CD4-positive, alpha-beta T cell treated with Interleukin-2 at 100 ng/mL for 4 hours (primary cell): ENCODE measurements at places on chromosomes 2 and 18.

- peak; percentile 27 for DNase-seq
Observed at GRCh38 chr18:35143622-35144596, 96.9 kb upstream of the ZNF397 start.

- no peak for DNase-seq
Observed at GRCh38 chr2:196130039-196130825, 41.1 kb downstream of the STK17B start.

GRCh38 chr2:171069286-171069956 is 91.3 kb downstream of the TLK1 start:
- no peak for DNase-seq

DNA sequence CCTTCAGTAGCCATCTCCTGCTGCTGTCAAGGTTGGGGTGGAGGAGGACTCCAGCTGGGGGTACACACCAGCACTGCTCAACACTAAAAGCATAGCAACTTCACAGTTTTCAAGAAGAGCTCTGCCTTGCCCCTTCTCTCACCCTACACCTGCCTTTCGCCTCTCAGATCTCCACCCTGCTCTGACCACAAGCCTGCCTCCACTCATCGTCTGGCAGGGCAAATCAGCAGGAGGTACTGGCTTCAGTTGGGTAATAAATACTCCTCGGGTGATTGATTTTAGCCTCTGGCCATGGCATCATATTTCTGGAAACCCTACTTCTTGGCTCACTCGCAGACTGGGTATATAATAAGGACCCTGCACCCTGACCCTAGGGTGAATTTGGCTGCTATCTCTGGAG is 3.1 kb upstream of the PRKAG3 start:
- DNase-seq, result no peak

DNA sequence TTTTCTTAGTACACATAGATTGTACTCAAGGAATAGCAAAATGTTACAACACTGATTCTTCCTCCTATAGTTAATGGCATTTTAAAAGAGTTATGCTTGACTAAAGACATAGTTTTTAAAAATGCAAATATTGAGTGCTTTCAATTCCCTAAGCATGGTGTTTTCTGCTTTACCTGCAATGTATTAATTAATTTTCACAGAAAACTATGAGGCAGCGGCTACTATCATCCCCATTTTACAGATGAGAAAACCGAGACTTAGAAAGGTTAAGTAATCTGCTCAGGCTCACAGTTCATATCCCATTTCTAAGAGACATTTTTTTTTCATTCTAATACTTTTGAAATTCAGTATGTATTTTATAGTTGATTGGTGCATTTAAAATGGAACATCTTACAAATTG is 38.0 kb downstream of the BMP10 start:
- DNase-seq, result no peak

DNA sequence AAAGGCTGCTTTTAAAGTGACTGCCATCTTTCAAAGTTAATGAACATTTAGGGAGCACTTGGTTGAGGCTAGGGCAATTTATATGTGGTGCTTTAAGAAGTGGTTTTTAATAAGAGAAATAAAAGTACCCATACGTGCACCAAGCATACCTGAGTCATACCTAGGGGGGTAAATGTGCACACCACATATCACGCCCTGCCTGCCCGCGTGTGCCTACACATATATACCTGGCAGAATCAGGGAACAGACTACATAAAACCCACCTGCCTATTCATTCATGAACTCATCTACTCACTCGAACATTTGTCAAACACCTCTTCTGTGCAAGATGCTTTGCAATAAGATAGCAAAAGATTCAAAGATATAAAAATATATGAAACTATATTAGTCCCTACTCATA is 69.3 kb upstream of the TMEM200C start:
- no peak for DNase-seq

- no peak for DNase-seq
Observed at GRCh38 chr2:211494536-211494935, 938.1 kb downstream of the CPS1 start.

GRCh38 chr2:94956797-94957391 is 68.6 kb upstream of the MAL start:
- peak; percentile 40 for DNase-seq

- DNase-seq, result no peak
Observed at GRCh38 chr2:18871430-18871829, 282.1 kb upstream of the NT5C1B start.

- DNase-seq, result no peak
Observed at GRCh38 chr2:85929096-85930050, 40.6 kb upstream of the ST3GAL5 start.

GRCh38 chr2:237287872-237288271 is 126.1 kb downstream of the COL6A3 start:
- no peak for DNase-seq

DNA sequence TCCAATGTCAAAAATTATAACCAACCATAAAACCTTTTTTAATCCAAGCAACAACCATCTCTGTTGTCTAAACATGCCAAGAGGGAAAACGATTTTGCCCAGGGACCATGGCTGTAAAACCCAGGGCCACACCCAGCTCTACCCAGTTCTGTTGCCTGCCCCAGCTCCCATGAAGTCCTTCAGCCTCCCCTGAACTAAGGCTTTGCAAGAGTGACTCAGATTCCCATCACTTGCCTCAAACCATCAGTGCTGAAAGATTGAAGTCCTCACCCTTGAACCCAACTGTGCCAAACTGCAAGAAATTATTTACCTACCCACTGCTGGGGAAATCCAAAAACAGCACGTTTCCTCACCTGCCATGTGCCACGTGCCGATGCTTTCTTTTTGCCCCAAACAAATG is 102.5 kb downstream of the TFCP2L1 start:
- no peak for DNase-seq
